ENCODE measurements at places on chromosomes 6 and 20.

DNA sequence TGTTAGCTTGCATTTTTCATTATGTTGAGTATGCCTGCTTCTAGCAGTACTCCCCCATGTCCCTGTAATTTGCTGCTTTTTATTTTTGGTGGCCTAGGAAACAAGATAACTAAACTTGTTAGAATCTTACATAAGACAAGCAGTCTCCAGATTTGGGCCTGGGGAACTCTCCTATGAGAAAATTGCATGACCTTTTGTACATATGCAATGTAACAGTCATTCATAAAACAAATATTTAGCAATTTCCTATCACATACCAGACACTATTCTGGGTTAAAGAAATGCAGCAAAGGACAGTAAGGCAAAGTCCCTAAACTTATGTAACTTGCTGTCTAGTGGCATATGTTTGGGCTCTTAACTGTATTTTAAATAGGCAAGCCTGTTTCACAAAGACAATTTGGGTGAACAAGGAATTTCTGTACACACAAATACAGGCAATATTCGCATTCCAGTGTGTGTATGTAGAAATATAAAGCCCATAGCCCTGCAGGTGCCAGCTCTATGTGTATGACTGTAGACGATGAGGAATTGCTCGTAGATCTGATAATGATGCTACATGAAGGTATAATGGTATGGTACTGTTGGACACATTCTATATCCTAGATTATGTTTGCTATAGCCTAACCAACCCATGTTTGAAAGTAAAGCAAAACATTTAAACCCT lies 305.2 kb upstream of the CITED2 start:
- no peak for DNase-seq

DNA sequence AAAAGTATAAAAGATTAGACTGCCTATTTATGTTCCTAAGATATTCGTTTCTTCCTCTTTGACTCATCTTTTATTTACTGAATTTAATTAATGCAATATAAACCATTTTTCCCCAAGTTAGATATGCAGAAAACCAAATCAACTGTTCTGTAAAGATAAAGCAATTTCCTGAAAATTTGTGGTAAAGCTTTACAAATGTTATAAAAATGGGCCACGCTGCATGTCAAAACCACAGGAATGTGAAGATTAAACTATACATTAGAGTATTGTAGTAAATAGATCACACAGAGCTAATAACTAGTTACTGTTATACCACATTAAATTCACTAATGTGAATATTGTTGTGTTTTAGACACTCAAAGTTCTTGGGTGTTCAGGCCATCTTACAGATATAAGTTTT lies 83.4 kb downstream of the OPN5 start:
- no peak for DNase-seq

- DNase-seq: no peak
Observed at GRCh38 chr6:73006146-73006545, 219.2 kb downstream of the KHDC1L start.

DNA sequence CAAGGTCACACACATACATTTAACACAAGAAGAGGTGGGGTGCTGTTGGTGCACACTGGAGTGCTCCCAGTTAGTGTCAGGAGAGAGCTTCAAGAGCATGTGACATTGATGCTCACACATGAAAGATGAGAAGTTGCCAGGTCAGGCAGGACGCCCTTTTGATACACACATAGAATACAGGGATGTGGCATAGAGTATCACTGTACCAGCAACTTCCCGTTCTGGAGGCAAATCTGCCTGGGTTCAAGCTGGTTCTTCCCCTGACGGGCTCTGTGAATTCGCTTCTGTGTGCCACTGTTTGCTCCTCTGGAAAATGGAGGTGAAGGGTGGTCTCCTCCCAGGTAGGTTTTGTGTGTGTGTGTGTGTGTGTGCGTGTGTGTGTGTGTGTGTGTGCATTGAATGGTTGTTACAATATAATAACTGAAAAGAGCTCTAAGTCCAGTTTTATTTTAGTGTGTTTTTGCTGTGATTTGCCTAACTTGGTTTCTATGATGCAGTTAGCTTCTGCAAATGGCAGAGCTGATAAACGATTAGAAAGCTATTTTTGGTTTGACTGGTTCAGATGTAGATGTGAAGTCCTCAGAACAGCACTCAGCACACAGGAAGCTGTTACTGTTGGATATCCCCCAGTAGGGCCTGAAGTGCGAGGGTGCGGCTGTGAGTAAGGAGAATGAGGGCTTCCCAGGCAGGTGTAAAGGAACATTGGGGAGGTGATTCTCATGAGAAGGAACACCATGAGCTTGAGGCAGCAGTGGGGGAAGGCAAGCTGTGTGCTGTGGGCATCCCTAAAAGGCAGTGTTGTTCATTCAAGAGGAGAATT lies 53.4 kb downstream of the HIVEP1 start:
- no peak for DNase-seq
